ENCODE measurements at places on chromosomes 3 and 15.

DNA sequence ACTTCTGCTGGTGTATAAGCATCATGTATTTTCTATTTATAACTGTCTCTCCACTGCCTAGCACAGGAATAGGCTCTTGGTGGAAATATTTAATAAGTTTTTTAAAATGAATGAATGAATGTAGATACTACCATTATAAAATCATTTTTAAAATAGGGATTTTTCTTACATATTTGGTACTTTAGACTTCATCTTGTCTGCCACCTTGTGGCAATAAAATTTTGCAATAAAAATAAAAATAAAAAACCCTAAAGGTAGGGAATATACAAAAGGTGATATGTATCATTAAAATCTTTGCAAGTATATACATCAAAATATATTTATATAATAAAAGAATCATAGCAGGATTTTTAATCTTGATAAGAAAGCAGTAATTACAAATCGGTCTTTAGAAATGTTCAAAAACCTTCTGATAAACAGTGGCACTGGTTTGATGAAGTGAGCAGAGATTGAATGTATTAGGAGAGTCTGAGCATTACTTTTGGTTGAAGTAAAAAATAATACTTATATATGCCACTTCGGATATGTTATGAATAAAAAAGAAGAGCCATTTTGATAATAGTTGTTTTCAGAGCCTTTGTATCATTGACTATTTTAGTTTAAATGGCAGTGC, 95.2 kb downstream of the SPATA16 start:
- DNase-seq: no peak

DNA sequence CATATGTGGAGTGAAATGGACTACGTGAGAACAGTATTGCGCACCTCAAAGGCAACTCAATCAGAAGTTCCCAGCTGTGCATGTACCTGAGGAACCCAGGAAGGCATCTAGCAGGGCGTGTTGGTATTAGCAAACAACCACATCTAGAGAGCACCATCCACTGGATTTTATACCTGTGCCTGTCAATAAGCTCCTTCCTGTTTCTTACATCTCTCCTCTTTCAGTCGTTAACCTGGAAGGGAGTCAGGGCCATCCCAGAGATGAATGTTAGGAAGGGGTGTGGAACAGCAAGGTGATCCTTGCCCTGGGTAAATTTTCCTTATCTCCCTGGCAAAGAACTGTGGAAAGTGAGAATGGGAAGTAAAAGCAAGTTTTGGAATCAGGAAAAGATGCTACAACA, 29.6 kb upstream of the CHMP2B start:
- no peak for DNase-seq

DNA sequence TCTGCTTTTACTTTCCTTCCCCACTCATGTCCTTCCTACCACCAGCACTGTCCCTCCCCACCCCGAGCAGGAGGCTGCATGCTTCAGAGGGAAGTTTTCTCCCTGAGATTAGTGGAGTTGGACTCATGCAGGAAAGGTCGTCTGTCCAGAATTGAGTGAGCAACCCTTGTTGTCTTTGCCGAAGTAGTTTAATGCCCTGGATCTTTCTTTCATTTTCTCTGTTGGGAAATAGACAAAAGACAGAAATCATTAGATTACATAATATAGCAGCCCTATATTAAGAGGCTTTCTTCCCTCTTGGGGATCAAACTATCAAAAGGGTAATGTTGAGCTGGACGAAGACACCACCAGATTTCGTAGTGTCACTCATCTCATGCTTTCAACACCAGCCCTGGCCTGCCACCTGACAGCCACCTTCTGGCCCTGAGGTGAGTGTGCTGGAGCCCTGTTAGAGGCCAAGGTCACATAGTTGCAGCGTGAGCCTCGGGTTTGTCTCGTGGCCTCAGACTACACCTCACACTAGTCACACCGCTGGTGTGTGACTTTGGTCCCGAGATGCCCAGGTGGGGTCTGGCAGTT, 231.0 kb downstream of the ITPR1 start:
- no peak for DNase-seq

DNA sequence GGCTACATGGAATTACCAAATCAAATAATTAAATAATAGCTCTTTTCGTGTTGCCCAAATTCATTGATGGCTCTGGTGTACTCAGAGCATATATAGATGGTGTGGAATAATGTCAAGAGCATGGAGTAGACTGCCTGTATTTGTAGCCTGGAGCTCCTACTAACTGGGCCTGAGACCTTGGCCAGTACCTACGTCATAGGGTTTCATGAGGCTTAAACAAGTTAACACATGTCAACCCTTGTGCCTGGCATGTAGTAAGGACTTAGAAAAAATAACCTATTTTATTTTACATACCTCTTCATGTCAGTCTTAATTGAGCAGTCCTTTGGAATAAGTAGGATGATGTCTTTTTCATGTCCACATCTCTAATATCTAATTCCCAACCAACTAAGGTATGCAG, 223.7 kb upstream of the DPH6 start:
- no peak for DNase-seq

DNA sequence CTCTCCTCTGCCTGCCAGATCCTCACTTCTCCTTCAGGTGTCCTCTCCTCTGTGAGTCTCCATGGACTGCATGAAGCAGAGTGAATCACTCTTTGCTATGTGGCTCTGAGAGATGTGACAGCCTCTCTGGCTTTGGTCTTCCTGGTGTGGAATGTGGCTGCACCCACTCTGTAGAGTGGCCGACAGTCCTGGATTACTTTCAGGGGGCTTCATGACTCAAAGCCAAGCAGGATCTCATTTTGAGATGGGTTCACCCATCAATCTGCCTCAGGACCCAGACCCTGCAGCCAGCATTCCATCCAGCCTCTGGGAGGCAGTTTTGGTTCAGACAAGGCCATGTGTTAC, 221.9 kb upstream of the LYSMD4 start:
- DNase-seq: peak; percentile 7

DNA sequence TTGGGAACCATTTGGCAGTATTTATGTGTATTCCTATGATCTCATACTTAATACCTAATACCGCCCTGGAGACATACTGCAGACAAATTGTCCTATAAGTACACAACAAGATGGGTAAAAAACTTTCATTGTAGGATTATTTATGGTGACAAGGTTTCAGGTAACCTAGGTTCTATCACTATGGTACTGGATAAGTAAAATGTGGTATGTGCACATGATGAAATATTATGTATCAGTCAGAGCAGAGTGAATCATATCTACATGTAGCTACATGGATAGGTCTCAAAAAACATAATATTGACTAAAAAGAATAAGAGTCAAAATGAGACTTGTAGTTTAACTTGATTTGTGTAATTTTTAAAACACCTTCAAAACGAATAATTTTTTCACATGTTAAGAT, 147.8 kb downstream of the LEKR1 start:
- no peak for DNase-seq

Data from activated CD4-positive, alpha-beta memory T cell treated with anti-CD3 and anti-CD28 coated beads, Interleukin-2, amount 10 ng/mL, durations not matched to agents 7 days and 5 days (primary cell).